ENCODE measurements at places on chromosomes 5 and 9.

- no peak for DNase-seq
- H3K27ac ChIP-seq = no peak overlapping the region
- H3K4me1 ChIP-seq = no peaks in the 10 kb centered on the region
Observed at GRCh38 chr9:70635790-70636189, 221.3 kb upstream of the KLF9 start.

- H3K4me3 ChIP-seq = no peak overlapping the region
- H3K27ac ChIP-seq = no peak overlapping the region
- H3K36me3 ChIP-seq = no peaks in the 10 kb centered on the region
- no peaks in the 10 kb centered on the region for H3K4me1 ChIP-seq
- DNase-seq = peak; percentile 42
- no peaks in the 10 kb centered on the region for H3K27me3 ChIP-seq
Observed at GRCh38 chr5:175690025-175690424, 32.2 kb downstream of the HRH2 start.

DNA sequence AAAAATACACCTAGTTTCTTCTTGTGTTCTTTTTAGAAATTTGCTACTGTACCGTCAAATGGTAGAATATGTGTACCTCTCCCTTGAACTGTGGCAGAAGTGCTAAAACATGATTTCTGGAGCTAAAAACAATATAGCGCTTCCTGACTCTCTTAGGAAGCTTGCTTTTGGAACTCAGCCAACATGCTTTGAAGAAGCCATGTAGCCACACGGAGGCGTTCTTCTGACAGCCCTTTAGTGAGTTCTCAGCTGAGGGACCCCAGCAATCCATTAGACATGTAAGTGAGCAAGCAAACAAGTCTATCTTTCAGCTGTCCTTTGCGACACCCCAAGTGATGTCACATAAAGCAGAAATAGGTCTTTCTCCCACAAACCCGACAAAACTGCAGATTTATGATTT lies 917.0 kb downstream of the CDH9 start:
- no peaks in the 10 kb centered on the region for H3K36me3 ChIP-seq
- H3K27me3 ChIP-seq = no peaks in the 10 kb centered on the region
- no peak overlapping the region for H3K4me3 ChIP-seq

DNA sequence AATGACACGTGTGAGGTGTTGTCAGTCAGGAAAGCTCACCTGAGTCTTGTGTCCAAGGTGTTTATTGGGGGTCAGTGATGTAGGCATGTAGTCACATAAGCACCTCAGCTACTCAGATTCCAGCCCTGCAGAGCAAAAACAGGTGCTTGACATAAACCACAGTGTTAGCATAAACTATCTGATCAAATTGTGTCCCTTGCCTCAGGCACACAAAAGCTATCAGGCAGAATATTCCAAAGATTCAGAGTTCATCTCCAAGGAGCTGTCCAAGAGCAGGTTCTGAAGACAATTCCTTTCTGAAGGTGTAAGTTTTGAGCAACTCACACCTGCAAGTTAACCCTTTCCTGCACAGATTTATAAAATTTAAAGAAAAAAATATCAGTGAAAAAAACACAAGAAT lies 102.2 kb upstream of the ITGA1 start:
- H3K36me3 ChIP-seq = no peaks in the 10 kb centered on the region
- H3K4me3 ChIP-seq = no peak overlapping the region
- DNase-seq = no peak
- H3K27me3 ChIP-seq = no peaks in the 10 kb centered on the region

Measured in right lobe of liver (tissue), 6 donors.